Right ventricle myocardium inferior (tissue), 1 donor: ENCODE measurements at places on chromosomes 6 and 20.

GRCh38 chr6:166460473-166461437 lies 78.0 kb upstream of the MPC1 start:
- DNase-seq: no peak

DNA sequence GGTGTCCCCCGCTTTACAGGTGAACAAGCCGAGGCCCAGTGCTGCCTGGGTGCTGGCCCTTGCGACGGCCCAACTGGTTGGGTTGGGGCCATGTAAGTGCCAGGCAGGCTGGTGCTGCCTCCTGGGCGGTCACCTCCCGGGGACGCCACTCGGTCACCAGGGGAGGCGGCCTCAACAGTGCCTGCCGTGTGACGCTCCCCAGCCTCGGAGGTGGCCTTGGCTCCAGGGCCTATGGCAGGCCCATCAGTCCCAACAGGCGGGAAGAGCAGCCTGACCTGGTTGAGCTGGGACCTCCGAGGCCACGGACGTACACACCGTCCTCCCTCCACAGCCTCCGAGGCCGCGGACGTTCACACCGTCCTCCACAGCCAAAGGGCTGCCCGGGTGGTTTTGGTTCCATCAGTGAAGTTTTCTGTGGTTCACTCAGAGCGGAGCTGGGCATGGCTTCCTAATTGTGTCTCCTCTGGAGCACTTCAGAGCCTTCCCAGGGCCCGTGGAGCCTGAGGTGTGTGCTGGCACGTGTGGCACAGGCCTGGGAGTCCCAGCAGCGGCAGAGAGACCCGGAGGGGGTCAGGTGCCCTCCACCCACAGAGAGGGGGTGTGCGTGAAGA lies 19.3 kb upstream of the SLCO4A1 start:
- peak; percentile 63 for DNase-seq

DNA sequence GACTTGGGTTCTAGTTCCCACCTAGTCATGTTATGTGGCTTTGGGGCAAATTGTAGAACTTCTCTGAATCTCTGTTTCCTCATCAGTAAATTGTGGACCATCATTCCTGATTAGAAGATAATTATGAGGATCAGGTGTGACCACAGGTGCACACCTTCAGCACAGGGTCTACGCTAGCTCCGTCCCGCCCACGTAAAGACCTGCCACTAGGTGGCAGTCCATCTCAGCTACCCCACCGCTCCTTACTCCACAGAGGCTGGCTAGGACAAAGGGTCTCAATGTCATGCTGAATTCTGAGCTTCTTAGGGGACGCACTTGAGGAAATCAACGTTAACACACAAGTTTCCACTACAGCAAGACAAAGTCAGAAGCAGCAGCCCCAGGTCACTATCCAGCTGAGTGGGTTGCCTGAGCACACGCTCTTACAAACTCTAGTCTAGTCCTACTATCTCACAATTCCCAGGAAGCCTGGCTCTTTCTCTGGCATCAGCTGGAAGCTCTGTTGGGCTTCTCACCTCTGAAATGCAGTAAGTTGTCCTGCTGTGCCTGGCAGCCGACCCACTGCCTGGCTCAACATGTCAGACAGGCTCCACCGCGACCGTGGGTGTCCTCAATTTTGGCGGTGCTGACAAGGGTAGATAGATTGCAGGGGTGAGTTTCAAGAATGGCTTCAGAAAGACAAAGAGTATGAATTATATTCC lies 2.0 kb upstream of the PLCG1 start:
- no peak for DNase-seq

DNA sequence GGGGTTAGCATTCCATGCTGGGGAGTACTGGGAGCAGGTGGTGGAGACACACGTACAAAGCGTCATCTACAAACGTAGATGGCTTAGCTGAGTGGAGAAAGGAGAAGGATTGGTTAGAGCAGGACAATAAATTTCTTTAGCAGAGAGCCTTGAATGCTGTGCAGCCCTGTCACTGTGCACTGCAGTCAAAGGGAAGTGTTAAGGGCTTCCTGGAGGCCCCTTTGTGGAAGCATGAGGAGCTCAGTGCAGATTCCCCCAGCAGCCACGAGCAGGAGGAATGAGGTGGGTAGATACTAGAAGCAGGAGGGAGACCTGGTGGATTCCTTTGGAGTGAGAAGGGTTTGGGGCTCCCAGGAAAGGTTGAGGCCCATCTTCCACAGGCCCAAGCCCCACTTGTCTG lies 6.1 kb upstream of the TREML4 start:
- no peak for DNase-seq

DNA sequence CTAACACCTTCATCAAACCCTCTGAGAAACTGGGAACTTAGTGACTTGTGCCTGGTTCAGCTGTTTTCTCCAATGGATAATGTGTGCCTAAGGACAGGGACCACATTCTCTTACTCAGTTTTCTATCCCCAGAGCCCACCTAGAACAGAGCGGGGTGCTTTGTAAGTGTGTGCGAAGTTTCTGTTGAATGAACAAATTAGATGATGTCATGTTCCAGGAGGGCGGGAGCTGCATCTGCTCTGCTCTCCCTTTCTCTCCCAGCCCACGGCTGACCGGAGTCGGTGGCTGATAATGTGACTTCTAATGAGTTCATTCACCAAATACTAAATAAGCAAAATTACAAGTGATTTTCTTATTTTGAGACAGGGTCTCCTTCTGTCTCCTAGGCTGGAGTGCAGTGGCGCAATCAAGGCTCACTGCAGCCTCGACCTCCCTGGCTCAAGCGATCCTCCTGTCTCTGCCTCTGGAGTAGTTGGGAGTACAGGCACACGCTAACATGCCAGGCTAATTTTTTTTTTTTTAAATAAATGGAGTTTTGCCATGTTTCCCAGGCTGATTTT lies 60.7 kb upstream of the FNDC1 start:
- no peak for DNase-seq
